ENCODE measurements at places on chromosomes 11 and 22.

DNA sequence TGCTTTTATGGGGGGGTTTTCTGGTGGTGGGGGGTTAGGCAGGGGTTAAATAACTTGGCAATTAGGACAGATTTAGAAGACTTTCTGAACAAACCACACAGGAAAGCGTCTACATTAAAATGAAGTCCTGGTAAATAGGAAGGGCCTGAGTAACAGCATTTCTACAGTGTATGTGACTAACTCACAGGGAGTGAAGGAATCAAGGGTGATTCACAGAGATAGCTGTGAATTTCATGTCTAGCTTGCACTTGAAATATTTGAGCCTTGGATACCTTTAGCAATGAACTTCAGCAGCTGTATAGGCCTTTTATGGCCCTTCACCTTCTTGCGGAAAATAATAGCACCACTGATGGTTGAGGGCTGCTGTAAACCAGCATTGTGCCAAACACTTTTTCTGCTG is 26.1 kb upstream of the LDHA start:
- DNase-seq, result no peak

DNA sequence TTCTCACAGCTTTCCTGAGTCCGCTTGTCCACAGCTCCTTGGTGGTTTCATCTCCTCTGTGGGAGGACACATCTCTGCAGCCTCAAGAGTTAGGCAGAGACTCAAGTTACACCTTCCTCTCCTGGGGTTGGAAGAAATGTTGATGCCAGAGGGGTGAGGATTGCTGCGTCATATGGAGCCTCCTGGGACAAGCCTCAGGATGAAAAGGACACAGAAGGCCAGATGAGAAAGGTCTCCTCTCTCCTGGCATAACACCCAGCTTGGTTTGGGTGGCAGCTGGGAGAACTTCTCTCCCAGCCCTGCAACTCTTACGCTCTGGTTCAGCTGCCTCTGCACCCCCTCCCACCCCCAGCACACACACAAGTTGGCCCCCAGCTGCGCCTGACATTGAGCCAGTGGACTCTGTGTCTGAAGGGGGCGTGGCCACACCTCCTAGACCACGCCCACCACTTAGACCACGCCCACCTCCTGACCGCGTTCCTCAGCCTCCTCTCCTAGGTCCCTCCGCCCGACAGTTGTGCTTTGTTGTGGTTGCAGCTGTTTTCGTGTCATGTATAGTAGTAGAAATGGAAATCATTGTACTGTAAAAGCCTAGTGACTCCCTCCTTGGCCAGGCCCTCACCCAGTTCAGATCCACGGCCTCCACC is 11.7 kb downstream of the RASD2 start:
- peak; percentile 67 for DNase-seq

GRCh38 chr11:121129362-121130340 is 28.6 kb downstream of the TECTA start:
- no peak for DNase-seq

DNA sequence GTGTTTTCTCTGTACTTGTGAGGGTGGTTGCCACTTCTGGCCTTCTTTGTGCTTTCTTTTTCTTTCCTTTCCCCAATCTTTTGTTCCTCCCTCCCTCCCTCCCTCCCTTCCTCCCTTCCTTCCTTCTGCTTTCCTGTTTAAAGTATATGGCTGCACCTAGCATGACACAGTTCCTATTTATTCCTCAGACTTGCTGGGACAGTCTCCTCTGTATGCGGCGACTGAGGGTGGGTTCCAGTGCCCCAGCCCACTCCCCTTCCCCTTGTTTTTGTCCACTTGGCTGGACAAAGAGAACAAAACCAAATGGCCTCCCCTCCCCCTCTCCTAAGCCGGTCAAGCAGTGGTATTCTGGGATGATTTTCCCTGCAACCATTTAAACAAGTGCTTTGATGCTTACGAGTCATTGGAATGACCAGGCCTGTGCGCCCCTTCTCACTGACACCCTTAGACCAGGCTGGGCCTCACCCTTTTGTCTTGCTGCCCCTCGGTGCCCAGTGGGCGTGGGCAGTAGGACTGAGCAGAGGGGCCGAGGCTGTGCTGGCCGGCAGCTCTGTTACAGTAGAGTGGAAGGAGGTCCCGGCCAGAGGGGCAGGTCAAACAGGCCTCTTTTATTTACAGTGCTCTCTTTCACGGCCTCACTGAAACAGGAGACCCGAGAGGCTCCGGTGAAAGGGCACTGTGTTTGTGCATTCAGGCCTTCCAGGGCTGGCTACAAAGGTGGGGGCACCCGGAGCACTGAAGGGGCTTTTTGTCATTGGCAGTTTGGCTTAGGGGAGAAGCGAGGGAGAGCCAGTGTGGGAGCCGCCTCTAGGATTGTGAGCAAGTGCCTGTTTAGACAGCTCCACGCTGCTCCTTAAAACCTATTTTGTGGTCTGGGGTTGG is 32.2 kb downstream of the ZBTB16 start:
- DNase-seq, result no peak

DNA sequence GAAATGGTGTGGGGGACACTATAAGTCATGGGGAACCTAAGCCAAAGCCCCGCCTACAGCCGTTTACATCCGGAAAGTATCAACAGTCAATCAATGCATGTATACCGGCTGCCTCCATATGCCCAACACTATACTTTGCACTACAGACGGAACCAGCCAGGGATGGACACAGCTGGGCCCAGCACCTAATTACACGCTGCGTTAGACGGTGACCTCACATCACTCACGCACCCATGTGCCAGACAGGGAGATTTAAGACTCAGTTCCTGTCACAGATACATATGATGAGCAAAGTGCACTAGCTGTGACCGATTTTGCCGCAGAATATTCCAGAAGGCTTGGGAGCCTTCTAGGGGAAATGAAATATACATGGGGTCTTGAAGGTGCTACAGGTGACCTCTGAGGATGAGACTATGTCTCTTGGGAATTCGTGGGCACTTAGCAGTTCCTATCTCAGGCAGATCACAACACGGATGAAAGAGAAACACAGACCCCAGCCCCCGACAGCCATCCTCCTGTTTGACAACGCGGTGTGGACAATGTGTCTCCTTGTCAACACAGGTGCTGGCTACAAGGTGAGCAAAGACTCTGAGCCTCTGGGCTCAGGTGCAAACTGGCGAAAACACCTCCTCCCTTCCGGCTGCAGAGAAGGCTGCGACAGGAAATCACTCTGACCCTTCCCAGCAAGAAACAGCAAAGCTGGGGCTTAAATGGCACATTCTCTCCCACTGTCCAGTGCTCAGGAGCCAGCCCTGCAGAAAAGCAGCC is 8.0 kb downstream of the AHNAK start:
- no peak for DNase-seq

GRCh38 chr11:59204746-59205145 is 8.0 kb downstream of the MPEG1 start:
- no peak for DNase-seq

DNA sequence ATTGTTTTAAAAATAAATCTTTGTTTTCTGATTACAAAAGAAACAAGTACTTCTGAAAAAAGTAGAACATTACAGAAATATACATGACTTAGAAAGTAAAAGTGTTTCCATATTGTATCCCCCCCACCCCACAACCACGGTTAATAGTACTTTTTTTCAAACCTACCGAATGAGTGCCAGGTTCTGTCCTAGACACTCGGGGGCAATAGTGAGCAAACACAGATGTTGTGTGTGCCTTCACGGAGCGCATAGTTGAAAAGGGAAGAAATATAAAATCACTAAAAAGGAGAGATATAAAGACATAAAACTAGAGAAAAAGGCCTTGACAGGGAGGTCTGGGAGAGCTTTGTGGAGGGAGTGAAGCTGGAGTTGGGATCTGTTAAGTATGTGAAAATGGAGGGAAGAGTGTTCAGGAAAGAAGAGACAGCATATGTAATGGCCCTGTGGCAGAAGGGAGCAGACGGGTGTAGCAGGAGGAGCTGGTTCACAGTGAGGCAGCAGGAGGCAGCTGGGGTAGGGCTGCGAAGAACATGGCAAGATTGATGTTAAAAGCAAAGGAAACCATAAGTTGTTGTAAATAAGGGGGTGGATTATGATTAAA is 42.1 kb upstream of the ALX4 start:
- DNase-seq, result no peak

GRCh38 chr11:44096360-44097185 is 1.1 kb downstream of the EXT2 start:
- no peak for DNase-seq

- no peak for DNase-seq
Measured at GRCh38 chr11:11149671-11150459, 203.2 kb downstream of the CSNK2A3 start.

GRCh38 chr22:42544686-42545085 is 9.1 kb upstream of the SERHL2 start:
- no peak for DNase-seq

DNA sequence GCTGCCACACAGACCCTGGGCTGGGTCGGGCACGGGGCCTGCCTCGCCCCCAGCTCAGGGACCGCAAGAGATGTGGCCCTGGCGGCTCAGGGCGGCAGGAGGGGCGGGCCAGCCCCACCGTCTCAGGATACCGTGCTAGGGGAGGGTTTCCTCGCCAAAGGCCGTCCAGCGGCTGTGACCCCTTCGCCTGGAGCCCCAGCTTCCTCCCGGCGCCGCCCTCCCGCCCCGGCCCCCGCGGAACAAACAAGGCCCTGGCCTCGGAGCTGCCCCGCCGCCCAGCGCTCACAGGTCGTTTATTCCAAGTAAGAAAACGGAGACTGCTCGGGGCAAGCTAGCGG is 543 bp upstream of the AP2A2 start:
- DNase-seq, result no peak

- DNase-seq, result no peak
Measured at GRCh38 chr11:107271425-107271824, 186.2 kb downstream of the CWF19L2 start.

DNA sequence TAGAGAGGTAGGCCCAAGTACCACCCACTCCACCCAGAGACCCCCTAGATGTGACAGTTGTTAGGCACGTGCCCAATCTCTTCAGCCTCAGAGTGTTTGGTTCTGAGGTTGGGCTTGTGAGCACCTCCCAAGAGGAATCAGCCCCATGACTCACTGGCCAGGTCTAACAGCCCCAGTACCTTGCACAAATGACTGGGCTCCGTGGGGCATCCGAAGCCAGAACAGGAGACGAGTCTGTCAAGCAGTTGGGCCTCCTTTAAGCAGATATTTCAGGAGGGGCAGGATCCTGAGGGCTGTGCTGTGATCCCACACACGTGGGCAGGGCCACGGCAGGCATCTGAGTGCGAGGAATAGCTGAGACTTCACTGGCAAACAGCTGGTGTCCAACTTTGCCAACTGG is 29.1 kb upstream of the FGF19 start:
- no peak for DNase-seq

GRCh38 chr11:19530505-19530904 is 182.1 kb upstream of the NAV2 start:
- no peak for DNase-seq

- DNase-seq, result no peak
Measured at GRCh38 chr11:46513934-46514342, 79.9 kb downstream of the AMBRA1 start.

GRCh38 chr11:2168286-2169004 is 3.2 kb downstream of the TH start:
- no peak for DNase-seq

GRCh38 chr11:65436412-65437032 is 13.9 kb downstream of the NEAT1 start:
- DNase-seq, result no peak

DNA sequence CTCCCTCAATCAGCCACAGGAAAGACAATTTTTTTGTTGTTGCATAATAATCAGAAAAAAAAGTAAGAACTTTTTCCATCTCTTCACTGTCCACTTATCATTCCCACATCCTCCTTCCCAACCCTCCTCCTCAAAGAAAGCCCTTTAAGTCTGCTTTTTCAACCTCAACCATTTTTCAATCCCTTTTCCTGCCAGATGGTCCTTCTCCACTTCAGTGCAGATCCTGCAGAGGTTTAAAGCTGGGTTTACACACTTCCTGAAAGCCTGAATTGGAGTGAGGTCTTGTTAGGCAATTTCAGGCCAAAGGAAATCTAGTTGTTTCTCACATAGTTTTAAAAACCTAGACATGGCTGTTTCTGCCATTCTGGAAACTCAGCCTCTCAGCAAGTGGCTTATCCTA is 78.3 kb downstream of the RPL27A start:
- no peak for DNase-seq

- no peak for DNase-seq
Measured at GRCh38 chr11:69283446-69283845, 10.5 kb upstream of the MYEOV start.

DNA sequence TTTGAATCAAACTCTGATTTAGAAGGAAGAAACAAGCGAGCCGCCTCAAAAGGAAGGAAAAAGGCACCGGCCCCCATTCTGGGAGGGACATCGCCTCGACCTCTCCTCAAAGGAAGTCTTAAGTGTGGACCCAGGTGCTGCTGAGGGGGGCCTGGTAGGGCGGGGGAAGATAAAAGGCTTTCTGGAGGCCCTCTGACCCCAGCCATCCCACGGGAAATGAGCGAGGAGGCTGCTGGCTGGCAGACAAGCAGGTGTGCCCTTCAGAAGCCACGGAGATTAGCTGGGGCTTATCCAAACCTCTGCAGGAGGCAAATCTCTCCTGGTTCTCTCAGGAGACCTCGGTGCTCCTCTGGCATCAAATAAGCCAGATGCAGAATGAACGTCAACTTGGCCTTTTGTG is 171.4 kb upstream of the BLID start:
- no peak for DNase-seq

DNA sequence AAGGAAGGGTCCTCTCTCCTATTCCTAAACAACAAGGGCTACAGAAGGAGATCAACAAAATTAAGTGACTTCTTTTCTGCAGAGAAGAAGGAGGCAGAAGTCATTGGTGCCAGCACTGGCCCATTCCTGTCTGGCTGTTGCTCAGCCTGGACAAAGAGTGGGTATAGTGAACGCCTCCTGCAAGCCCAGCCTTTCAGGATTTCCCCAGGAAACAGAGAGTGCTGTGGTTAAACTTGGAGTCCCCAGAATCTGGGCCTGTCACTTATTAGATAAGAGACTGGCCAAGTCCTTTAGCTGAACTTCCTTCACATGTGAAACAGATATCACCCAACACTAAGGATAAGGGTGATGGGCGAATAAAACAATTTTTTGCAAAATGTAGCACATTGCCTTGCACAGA is 10.9 kb downstream of the TST start:
- no peak for DNase-seq

DNA sequence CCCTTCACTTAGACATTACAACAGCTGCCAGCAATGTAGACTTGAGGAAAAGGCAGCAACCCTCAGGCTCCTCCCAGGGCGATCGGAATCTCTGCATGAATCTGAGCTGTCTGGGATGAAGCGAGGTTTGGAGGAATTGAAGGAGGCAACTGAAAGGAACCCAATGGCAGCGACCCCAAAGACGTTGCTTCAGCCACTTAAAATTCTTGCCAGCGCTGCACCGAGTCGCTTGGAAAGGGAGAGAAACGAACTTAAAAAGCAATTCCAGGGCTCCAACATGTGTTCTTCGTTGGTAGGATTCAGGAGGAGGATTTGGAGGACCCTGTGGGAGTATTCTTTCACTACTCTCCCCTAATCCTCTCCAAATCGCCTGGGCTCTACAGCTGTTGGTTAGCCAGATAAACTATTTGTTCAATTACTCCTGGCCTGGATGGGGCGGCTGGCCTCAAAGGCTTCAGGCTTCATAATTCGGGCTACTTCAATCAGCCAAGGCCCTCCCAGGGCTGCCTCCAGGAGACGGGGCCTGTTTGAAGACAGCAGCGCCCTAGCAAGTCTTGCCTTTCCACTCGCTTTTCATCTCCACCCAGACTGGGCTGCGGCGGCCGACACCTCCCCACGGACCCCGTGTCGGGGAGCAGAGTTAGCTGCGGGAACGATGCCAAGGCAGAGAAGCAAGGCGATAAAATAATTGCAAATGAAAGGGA is 72.4 kb upstream of the TMEM45B start:
- no peak for DNase-seq

- no peak for DNase-seq
Measured at GRCh38 chr11:99370549-99371216, 349.9 kb downstream of the CNTN5 start.

- DNase-seq, result no peak
Measured at GRCh38 chr11:68974421-68975194, 6.2 kb downstream of the MRGPRD start.
